ENCODE measurements at places on chromosomes 6 and 20. TPM values are rescaled to one million over a fixed set of nuclear protein-coding genes. Genes with fewer than 3 reads are reported as not detected.

SYCP2L gene
- 0.82 TPM for total RNA-seq

DNA sequence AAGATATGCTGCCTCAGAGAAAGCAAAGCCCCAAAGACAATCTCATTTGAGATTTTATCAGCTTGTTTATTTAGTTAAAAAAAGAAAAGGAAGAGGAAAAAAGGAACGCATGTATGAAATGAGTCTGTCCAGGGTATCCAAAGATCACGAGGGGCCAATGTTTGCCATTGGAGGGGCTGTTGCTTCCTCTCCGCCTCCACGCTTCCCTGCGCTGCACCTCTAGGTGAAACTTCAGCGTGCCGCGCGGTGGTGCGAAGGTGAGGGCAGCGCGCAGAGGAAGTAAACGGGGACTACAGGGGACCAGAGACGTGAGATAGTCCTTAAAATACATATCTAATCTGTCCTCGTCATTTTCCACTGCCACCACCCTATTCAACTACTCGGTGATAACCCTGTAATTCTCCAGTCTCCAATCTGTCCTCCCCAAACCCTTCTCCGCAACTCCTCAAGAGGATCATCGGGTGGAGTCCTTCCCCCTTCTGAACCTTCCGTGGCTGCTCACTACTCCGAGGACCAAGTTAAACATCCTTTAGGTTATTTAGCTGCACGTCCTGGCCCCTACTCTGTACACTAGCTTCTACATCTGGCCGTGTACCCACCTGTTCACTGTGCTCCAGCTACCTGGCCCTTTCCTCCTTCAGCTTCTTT, 1.1 kb upstream of the DCBLD1 start:
- no peak for DNase-seq

LCA5 gene
- total RNA-seq, result 1.0 TPM

NSFL1C gene
- total RNA-seq, result 82.0 TPM

DNA sequence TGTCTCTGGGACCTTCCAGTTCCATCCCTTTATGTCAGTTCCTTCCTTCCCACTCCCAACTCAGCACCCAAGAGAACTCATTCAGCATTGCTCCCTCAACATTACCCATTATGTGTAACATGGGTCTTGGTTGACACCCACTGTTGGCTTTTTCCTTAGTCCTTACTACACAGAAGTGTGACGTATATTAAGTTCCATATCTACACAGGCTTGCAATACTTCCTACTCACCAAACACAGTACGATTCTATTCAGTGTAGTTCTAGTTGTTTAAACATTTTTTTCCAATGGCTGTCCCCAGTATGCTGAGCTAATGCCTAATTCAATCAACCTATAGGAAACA, 37.7 kb downstream of the ARHGAP18 start:
- no peak for DNase-seq

DNA sequence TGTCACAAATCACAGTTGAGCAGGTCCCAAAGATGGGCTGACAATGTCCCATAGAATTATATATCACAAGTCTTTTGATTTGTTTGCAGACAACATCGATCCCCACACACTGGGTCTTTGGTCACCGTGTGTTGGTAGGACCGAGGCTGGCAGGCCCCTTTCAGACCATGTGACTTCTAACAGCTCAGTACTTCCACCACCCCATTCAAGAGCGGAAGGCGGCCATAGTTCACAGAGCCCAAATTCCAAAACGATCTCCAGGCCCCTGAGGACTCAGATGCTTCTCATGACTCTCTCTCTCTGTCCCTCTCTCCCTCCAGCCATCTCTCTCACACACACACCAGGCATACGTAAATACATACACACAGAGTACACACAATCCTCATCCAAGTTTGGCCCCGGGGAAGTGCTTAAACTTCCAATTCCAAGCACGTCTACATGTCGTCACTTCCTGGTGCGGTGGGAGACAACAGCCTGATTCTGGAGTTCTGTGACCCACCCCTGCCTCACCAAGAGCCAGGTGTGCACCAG, 155.9 kb upstream of the INSM1 start:
- no peak for DNase-seq

DNA sequence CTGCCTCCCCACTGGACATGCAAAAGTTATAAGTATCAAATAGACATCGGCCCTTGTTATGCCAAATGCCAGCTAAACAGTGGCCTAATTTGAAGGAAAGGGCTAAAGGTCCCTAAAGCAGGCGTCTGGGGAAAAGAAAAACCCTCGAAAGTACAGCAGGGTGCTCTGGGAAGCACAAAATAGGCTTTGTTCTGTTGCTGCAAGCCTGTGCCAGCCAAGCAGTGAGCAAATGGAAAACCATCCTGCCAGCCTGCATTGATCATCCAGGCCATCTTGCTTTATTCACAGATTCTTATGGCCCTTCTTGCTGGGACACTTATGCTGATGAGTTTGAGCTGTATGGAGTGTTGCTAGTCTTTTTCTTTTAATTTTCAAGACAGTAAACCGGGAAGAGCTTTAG, 62.2 kb upstream of the PLEKHG1 start:
- no peak for DNase-seq

GRCh38 chr20:59010995-59011873, 4.2 kb upstream of the CTSZ start:
- DNase-seq, result no peak

GRCh38 chr6:112683926-112684325, 336.8 kb downstream of the RFPL4B start:
- no peak for DNase-seq

GRCh38 chr6:158662607-158662953, 12.7 kb downstream of the SYTL3 start:
- DNase-seq, result no peak

DNA sequence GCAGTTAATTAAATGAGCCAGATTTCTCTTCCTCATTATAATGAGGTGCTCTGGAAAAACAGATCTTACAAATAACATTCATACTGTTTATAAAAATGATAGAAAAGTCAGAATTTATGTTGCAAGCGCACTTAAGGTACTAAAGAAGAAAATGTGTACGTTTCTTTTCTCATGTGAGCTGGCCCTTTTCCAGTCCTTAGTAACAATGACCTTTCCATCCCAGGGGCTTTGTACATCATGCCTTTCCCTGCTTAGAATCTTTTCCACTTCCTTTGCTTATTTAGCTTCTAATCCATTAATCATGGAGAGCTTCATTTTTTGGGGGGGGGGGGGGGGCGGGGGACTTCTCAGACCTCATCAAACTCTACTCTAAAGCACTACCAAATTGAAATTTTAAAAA, 4.8 kb downstream of the FBXO5 start:
- DNase-seq, result no peak

DNA sequence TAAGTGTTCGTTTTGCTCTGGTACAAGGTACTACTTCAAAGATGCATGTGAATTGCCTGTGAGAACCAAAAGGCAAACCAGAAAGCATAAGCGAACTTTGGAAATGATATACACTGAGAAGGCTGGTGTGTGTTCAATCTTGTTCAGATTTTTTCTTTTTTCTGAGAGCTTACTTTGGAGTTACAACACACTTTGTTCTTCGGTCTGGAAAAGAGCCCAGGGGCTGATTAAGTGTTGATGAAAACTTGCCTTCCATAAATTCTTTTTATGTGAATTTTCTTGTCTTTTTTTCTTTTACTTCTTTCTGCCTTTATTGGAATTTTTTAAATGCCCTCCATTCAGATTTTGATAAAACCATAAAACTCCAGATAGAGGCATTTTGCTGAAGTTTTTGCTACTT, 395.1 kb upstream of the SASH1 start:
- DNase-seq, result no peak

- DNase-seq, result no peak
Observed at GRCh38 chr6:25250878-25251277, 28.3 kb upstream of the CARMIL1 start.

Data from gastrocnemius medialis (tissue), 4 donors.